Stimulated activated CD4-positive, alpha-beta T cell treated with anti-CD3 and anti-CD28 coated beads, Interleukin-1b, Interleukin-23, amount 100 ng/mL, for 1 hour (primary cell): ENCODE measurements at places on chromosomes 12 and 14.

DNA sequence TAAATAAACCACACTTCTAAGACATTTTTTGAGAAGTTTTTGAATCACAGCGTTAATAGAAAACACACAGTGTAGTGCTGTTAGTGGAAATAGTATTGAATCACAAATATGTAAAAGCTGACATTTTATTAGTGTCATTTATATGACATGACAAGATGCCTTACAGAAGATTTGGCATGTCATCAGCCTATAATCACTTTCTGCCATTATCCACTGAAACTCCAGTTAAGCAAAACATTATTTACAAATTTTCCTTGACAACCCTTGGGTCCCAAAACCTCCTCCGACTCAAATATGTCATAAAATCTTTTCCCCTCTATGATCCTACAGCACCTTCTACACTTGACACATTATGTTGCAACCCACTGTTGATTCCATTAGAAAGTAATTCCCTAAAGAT lies 376.9 kb upstream of the LRFN5 start:
- DNase-seq, result no peak

- DNase-seq, result no peak
These were observed 38.8 kb downstream of the NOPCHAP1 start for GRCh38 chr12:105024928-105025327.

- DNase-seq, result no peak
These were observed 76.1 kb downstream of the OTOGL start for GRCh38 chr12:80175307-80175930.

GRCh38 chr14:93832665-93833064 lies 44.4 kb upstream of the PRIMA1 start:
- no peak for DNase-seq

DNA sequence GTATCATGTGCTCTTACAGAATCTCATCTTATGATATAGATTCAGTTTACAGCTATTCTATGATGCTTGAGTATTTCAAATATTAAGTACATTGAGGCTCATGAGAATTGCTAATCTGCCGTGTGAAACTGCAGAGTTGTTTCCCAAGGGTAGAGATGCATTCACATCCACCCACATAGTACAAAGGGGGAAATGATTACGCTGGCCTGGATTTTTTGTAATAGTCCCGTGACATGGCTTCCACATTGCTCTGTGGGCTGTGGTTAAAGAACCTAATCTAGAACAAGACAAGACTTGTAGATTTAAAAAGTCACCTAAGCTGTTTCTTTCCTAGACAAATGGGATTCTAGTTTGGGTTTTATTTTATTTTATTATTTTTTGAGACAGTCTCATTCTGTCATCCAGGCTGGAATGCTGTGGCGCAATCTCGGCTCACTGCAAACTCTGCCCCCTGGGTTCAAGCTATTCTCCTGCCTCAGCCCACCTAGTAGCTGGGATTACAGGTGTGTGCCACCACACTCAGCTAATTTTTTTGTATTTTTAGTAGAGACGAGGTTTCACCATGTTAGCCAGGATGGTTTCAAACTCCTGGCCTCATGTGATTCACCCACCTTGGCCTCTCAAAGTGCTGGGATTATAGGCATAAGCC lies 13.0 kb upstream of the RIOX1 start:
- DNase-seq, result no peak
